ENCODE measurements at places on chromosomes 7 and 10.

GRCh38 chr7:128946936-128947830, 9.5 kb downstream of the IRF5 start:
- DNase-seq, result no peak

- DNase-seq, result no peak
These were observed 118.0 kb downstream of the PRKAG2 start for GRCh38 chr7:151758622-151759540.

DNA sequence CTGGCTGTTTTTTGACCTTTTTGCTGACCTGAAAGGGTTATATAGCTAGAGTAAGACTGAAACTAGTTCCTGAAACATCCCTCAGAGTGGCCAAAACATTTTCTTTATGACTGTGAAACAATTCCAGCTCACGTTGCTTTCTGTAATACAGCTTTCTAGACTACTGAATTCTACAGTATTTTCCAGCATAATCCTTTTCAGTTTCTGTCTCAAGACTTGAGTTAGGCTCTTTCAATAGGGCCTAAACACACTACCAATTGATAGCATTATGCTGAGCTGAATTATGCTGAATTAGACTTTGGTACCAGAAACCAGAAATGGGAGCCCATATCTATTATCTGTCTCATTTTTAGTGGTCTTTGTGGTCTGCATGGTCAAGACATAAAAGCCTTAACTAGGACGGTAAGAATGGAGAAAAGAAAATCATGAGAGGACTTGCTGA, 72.6 kb downstream of the EPDR1 start:
- DNase-seq, result no peak

DNA sequence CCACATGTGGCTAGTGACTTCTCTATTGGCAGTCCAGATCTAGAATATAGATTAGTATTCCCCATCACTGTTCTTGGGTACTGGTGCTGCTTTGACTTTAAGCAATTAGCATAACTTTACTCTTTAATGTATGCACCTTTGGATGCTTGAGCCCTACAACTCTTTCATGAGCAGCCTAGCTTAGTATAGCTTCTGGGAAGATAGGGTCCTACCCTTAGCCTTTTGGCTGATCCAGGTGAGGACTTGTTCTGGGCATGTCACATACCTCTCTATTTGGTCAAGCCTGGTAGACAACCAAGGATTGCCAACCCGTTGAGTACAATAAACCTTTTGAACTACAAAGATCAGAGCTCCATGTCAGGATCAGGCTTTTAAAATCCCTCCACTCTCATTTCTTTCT, 17.7 kb downstream of the PCGF5 start:
- no peak for DNase-seq

- DNase-seq, result no peak
These were observed 2.6 kb upstream of the GIMAP4 start for GRCh38 chr7:150564566-150564965.

DNA sequence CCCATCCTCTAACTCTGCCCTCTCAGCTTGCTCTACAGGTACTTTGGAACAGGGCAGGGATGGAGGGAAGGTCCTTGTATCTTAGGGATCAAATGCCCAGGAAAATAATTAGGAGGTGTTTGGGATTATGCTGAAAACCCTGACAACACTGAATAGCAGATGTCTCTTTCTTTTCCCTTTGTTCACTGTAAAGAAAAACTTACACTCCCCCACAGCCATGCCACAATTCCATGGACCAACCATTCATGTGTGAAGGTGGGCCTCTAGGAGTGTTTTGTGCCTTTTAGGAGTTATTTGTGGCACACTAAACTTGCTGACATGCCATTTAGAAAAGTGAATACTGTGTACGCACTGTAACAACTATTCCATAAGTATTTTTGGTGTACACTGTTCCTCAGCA, 108.1 kb downstream of the SNX10 start:
- no peak for DNase-seq

DNA sequence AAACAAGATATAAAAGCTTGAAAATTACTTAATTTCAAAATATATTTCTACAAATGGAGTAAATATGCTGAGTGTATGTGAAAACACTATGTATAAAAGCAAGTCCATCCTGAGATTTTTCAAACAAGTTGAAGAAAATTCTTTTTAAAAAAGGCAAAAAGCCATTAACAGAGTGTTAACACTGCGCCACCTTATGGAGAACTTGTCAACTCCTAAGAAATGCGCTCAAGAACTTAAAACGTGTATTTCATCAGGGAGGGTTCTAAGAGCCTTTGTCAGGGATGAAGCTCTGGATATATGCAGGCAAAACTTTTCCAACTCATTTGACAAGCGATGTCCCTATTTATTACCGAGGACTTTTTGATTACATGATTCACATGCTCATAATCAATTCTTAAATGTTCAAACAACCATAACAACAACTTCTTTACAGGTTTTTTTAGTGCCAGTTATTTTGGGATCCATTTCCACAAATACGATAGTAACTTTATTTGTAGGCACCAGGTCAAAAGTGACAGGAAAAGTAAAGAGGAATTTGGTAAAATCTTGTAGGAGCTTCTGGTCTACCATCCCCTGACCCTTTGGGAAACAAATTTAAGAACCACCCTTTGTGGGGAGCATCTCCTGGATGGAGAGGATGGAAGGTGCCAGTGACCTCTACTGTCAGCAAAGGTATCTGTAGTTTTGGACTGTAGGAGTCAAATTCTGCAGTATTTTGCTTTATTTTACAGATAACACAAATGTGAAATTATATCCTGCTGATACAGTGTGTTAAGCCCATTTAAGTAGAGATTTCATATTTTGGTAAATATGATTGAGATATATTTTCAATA, 23.2 kb downstream of the CALCR start:
- DNase-seq, result no peak

DNA sequence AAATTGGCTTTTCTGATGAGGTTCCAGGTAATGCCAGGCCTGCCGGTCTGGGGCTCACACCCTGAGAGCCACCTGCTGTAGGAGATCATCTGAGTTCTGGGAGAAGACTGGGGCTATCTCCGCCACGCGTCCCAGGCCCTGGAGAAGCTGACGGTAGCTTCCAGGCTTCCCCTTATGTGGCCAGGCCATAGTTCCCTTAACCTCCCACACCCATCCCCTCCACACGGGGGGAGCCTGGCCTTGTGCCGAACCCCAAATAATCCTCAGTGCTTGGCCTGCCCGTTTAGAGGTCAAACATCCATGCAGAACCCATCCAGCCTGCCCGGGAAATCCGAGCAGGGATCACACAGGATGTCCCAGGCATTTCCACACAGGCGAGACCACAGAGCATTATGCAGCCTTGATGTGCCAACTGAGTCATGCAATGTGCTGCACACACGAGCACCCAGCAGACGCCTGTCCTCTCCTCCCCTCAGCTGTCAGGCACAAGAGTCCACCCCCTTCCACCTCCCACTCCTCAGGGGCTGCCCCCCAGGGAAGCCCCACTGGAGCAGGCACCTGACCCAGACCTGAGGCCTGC, 176.2 kb downstream of the PRKAG2 start:
- no peak for DNase-seq

DNA sequence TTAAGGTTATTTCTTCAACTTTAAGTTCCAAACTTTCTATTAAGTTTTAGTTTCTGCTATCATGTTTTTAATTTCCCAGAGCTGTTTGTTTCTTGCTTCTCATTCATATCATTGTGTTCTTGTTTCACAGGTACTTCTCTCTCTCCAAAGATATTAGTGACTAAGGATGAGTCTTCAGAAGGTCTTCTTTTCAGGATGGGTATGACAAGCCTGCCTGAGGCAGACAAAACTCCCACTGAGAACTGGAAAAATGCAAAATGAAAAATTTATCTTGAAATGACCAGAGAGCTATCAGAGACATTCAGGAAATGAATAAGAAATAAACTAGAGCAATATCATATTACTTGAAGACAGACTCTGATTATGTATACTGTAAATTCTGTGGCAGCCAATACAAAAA, 110.8 kb upstream of the EGFR start:
- no peak for DNase-seq

- DNase-seq, result no peak
These were observed 187.5 kb downstream of the CELF2 start for GRCh38 chr10:11205030-11205772.

DNA sequence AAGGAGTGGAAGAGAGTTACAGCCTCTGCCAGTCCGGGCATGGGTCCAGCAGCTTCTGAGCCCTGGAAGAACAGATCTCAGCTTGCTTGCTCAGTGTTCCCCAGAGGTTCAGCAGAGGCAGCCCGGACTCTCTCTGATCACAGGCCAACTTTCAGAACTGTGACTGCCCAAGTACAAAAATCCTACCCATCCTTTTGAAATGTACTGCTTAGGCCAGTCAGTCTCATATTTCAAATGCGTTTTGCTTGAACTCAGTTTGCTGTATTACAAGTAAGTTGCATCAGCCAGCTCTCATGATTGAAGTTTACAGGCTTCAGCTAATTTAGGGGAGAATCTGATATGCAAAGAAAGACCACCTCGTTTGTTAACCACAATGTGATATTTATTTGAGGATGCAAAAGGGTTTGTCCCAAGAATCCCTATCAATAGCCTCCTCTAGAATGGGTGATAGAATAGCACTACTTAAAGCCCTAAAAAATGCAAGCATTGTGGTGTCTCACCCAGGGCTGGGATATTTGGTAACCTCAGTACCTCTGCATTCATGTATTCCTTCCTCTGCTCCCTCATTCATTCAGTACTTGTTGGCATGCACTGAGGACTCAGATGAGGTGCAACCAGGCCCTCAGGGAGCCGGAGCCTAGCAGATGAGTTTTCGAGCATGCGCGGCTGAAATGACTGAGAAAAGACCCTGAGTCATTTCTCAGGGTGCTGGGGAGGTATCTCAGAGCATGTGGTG, 7.0 kb downstream of the AIMP2 start:
- DNase-seq, result no peak

- no peak for DNase-seq
These were observed 8.0 kb downstream of the XRCC2 start for GRCh38 chr7:152667958-152668357.

- DNase-seq, result no peak
These were observed 16.4 kb upstream of the ZNF32 start for GRCh38 chr10:43665054-43665453.

- no peak for DNase-seq
These were observed 558.2 kb upstream of the PFKP start for GRCh38 chr10:2509081-2509531.

- DNase-seq, result no peak
These were observed 17.6 kb downstream of the SRI start for GRCh38 chr7:88202278-88202677.

DNA sequence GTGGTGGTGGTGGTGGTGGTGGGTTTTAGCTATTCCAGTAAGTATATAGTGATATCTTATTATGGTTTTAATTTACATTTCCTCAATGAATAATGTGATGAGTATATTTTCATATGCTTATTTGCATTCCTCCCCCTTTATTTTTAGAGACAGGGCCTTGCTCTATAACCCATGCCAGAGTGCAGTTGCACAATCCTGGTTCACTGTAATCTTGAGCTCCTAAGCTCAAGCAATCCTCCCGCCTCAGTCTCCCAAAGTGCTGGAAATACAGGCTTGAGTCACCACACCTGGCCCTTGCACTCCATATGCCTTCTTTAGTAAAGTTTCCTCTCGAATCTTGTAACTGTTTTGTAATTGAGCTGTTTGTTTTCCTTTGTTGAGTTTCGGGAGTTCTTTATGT, 577.7 kb upstream of the AUTS2 start:
- no peak for DNase-seq

DNA sequence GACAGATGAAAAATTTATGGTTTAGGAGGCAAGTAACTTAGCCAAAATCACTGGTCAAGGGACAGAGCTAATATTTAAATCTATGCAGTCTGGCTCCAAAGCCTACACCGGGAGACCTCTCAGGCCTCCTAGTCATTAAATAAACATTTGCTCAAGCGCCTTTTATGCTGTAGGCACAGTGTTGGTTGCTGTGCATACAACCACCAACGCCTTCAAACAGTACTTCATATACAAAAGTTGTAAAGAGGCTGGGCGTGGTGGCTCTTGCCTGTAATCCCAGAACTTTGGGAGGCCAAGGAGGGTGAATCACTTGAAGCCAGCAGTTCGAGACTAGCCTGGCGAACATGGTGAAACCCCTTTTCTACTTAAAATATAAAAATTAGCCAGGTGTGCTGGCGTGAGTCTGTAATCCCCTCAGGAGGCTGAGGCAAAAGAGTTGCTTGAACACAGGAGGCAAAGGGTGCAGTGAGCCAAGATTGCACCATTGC, 159.8 kb downstream of the MAGI2 start:
- no peak for DNase-seq

GRCh38 chr10:79392506-79393176, 45.4 kb downstream of the PPIF start:
- DNase-seq, result no peak

- no peak for DNase-seq
These were observed 240.5 kb downstream of the BBS9 start for GRCh38 chr7:33369888-33370287.

DNA sequence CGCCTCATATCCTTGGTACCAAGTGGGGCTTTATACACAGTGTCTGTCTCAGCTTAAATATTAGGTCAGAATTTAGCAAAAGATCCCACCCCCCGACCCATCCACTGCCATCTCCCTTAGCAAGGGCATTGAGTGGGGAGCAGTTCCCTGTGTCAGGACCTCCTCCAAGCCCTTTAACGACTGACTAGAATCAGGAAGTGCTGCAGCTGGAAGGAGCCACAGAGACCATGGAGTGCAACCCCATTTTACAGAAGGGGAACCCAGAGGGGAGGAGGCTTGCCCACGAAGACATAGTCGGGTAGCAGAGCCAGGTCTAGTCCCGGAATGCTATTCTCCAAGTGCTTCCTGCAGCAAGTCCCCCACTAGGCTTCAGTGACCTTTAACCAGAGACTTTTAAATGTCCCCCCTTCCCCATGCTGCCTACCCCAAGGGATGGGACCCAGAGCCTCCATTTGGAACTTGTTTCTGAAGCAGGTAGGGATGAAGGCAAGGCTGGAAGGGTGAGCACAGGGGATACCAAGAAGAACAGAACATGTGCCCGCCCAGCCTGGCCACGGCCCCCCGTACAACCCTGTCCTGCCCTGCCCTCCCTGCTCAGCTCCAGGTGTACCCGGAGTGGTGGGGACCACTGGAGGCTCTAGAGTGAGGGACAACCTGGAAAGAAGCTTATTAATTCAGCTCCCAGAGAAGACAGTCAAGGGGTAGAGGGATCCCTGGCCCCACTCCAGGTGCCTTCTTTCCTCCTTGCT, 41.3 kb downstream of the C10orf105 start:
- no peak for DNase-seq

DNA sequence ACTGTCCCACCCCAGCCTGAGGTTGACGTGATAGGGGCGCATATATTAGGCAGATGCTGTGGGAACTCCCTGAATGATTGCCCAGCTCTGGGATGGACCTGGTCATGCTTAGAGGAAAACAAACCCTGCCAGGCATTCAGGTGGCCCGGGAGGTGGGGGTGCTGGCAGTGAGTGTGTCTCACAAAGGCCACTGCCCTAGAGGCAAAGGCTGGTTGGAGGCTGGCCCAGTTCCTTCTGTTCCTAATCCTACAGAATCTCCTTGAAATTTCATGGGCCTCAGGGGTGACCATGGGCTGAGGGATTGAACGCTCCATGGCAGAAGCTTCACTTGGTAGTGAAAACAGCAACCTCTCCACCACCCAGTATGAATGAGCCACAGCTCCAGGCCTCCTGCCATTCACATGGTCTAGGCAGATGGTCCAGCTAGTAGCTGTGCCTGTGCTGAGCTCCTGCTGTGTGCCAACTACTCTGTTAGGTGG, 25.6 kb downstream of the ADRA2A start:
- DNase-seq, result no peak

GRCh38 chr10:29647478-29647877, 12.7 kb upstream of the SVIL start:
- DNase-seq, result no peak

Measured in GM13976 (cell line).